ENCODE measurements at places on chromosomes 3 and 15.
A peak's percentile ranks its signal among the peaks of the same experiment; 100 is the strongest.

DNA sequence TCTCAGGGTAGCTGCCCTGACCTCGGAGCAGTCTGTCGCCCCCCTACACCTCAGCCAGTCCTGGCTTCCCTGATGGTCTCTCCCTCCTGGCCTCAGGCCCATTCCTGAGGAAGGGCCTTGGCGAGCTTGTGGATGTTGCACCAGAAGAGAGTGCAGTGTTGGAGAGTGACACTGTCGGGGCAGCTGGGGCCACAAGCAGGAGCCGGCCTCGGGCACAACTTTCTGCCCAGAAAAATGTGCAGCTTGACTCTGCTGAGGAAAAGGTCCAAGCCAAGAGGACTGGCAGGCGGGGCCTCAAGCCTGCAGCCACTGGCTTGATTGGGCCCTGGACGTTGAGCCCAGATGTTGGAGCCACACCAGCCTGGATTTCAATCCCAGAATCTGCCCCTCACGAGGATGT lies 12.8 kb downstream of the HEMK1 start:
- DNase-seq, result no peak

GRCh38 chr3:183551930-183552329 lies 3.6 kb downstream of the KLHL6 start:
- no peak for DNase-seq

GRCh38 chr3:58321791-58322190 lies 10.9 kb upstream of the PXK start:
- no peak for DNase-seq

- DNase-seq, result no peak
These were observed 3.2 kb downstream of the GPR171 start for GRCh38 chr3:151199554-151200438.

GRCh38 chr3:40505599-40506462 lies at the start of gene ZNF620:
ZNF620 (plus strand) TSS chr3:40506039; CDS start chr3:40506353, 314 bp downstream.
- peak; percentile 65 for DNase-seq

GRCh38 chr3:52774901-52775864 lies 2.2 kb upstream of the ITIH1 start:
- no peak for DNase-seq

GRCh38 chr15:40255033-40255432 lies 16.2 kb downstream of the PAK6 start:
- no peak for DNase-seq

- no peak for DNase-seq
These were observed 793 bp downstream of the APOD start for GRCh38 chr3:195582947-195583346.

DNA sequence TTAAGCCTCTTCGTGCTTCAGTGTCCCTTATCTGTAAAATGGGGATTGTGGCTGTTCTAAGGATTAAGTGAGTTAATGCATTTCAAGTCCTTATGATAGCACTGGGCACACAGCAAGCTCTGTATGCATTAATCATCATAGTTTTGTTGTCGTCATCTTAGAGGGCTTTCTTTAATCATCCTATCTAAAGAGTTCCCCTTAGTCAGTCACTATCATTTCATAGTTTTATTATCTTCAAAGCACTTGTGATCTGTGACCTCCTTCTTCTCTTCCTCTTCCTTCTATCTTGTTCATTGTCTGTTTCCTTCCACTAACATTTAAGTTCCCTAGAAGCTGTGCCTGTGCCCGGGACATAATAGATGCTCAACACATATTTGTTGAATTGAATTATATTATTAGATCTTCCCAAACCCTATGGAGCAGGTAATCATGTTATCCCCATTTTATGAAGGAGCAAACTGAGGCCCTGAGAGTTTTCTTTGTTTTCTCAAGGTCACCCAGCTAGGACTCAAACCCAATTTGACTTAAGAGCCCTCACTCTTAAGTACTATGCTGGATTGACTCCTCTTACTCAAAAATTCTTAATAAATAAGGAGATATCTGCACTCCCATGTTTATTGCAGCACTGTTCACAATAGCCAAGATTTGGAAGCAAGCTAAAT lies 24.1 kb downstream of the DUOX2 start:
- no peak for DNase-seq

DNA sequence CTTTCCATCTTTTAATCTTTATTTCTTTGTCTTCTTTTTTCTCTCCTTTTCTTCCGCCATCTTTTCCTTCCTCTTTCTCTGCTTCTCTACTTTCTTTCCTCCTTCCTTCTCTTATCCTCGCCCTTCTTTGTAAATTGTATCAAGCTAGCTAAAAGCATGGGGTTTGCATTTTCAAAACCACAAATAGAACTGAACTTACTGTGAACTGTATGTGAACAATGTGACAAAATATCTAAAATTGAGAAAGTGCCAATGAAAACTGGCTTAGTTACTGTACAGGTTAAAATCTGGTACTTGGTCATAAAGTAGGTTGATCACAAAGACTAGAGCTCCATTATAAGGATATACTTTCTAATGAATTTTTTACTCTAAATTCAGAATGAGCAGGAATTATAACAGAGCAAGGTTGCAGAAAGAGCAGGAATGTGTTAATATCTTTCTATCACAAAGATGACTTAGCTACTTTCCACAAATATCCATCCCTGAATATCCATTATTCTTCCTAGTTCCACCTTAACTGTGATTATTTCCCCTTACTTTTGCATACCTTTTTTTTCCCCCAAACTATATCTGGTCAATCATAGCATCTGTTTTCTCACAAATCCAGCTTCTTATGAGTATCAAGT lies 122.4 kb downstream of the LSAMP start:
- DNase-seq, result no peak

DNA sequence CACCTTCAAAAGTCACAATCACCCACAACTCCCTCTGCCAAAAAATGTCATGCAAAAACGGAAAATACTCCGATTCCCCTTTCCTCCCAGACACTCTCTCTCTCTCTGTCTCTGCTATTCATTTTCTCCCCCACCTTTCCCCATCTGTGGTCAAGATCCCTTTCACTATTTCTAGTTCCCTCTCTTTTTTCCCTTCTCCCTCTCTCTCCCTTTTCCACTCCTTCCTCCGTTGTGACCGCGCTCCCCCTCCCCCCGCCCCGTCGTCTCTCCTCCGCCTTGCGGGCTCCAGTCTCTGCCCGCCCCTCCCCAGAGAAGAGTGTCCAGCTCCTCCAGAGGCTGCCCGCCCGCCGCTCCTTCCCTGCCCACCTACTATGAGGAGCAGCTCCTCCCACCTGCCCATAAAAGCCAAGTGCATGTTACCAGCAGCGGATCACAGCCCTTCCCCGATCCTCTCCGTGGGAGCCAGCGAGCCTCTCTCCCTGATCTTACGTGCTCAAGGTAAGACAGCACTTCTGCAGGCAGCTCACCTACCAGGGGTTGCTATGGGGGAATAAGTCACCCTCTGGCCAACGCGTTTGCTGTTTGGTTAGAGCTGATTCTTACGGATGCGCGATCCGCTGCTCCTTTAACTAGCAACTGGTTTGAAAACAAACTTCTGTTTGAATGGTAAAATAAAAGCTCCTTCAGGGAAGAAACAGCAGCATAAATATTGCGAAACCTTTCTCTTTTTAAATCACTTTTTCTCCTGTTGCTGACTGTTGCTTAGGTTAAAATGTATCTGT lies at the start of gene COL8A1:
Gene COL8A1, plus strand, starts transcription at position 428 of the 782 bp plus-strand sequence. CDS start 152,089 bp downstream, outside the sequence.
- DNase-seq, result no peak

DNA sequence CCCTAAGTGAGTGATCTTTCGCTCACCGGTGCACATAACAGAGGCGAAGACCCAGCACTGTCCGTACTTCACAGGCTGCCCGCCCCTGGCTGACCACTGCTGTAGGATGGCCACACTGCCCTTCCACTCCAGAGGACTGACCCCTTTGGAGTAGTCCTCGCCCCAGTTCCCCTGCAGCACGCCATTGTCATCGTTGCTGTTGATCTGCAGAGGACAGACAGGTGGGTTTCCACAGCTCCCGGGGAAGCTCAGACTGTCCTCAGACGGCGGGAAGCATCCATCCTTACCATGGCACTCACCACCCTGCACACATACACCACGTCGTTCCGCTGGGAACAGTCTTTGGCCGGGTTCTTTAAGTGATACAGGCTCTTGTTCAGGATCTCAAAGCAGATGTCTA lies 20.5 kb upstream of the TGM5 start:
- DNase-seq, result no peak

GRCh38 chr3:65443739-65444446 lies 594.8 kb downstream of the MAGI1 start:
- DNase-seq, result no peak

- no peak for DNase-seq
These were observed 77.4 kb downstream of the STAC start for GRCh38 chr3:36457667-36458066.

GRCh38 chr3:186100398-186100797 lies 8.5 kb downstream of the ETV5 start:
- DNase-seq, result no peak

- no peak for DNase-seq
These were observed 522.4 kb upstream of the ADAMTS9 start for GRCh38 chr3:65210026-65210814.

GRCh38 chr3:169865176-169865767 lies 4.5 kb downstream of the LRRC31 start:
- DNase-seq, result no peak

GRCh38 chr3:150292891-150293290 lies 115.2 kb upstream of the TSC22D2 start:
- no peak for DNase-seq

DNA sequence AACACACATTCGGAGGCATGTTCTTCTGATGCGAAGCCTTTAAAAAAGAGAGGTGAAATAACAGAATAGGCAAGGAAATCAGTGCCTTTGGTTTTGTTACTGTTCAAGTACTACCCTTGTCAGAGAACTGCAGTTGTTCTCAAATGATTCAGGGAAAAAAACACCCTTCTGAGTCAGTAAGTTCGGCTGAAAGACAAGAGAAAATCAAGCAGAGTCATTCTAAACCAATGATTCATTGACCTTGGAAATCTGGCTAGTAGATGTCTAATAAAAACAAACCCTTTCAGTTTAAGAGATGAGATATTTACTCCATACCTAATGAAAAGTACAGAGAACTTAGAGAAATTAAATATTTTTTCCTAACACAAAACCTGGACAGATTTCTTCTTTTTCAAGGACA lies 72.7 kb upstream of the ABI3BP start:
- DNase-seq, result no peak

- DNase-seq, result no peak
These were observed 43.2 kb downstream of the ARHGEF3 start for GRCh38 chr3:56758539-56758981.

- no peak for DNase-seq
These were observed 101.9 kb downstream of the KLHL25 start for GRCh38 chr15:85692873-85693272.

- DNase-seq, result no peak
These were observed 108.6 kb upstream of the MRPS22 start for GRCh38 chr3:139235192-139235591.

DNA sequence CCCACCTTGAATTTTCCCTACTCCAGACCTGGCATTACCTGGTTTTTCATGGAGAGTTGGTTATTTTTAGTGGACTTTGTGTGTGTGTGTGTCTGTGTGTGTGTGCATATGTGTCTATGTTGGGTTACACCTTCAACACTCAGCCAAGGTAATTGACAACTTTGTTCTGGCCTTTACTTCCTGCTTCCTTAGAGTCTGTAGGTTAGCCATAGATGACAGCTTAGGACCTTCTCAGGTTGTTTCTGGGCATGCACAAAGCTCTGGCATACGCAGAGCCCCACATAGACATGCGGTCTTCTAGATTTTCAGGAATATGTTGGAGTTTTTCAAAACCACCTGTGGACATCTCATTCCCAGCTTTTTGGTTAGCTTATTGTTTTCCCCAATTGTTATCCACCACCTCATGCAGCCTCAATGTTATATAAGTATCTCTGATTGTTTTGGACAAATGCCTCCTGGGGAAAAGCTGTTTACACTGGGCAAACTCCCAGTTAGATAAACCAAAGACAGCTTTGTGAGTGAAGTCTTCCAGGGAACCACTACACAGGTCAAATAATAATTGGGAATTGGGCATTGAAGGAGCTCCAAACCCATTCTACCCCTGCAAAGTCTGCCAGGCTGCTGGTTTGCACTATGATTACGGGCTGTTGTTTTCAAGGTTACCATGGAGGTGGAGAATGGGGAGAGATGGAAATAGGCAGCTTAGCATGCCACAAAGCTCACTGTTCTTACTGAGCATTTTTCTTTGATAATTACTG lies 201.2 kb downstream of the ADAMTSL3 start:
- no peak for DNase-seq

DNA sequence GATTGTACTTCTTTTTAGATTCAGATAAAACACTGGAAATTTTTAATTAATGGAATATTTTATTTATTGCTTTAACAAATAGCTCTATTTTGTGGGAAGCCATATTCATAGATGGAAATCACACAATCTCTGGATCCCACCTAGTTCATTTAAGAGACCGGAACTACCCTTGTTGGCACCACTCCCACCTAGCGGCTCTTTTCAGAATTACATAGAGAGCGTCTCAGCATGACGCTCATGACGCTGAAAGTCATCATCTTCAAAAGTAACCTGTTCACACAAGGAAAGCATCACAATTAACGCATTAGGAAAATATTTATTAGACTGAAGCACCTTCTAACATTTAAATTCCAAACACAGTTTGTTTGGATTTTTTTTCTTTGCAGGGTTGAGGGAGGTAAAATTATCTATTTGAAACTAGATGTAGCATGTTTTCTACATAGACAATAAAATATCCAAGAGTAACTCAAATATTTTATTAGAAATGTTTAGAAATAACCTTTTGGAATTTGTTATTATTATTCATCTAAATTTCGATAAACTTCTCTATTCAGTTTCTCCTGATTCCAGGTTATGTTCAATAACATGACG lies 214.9 kb upstream of the ARRDC4 start:
- DNase-seq, result no peak

- DNase-seq, result no peak
These were observed 44.0 kb downstream of the SUCLG2 start for GRCh38 chr3:67610458-67610857.

DNA sequence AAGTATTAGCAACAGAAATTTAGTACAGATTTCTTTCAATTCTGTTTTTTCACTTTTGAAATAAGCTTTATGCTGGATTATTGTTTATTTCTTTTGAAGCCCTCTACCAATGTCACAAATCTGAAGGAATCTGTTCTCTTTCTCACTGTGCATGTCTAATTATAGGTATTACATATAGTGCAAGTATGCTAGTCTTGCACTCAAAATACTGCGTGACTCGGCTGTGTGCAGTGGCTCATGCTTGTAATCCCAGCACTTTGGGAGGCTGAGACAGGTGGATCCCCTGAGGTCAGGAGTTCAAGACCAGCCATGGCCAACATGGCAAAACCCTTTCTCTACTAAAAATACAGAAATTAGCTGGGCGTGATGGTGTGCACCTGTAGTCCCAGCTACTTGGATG lies 95.8 kb upstream of the PLAAT1 start:
- no peak for DNase-seq

- DNase-seq, result no peak
These were observed 20.0 kb upstream of the CHD2 start for GRCh38 chr15:92879949-92880725.
